ENCODE measurements at places on chromosomes 16 and 17.

DNA sequence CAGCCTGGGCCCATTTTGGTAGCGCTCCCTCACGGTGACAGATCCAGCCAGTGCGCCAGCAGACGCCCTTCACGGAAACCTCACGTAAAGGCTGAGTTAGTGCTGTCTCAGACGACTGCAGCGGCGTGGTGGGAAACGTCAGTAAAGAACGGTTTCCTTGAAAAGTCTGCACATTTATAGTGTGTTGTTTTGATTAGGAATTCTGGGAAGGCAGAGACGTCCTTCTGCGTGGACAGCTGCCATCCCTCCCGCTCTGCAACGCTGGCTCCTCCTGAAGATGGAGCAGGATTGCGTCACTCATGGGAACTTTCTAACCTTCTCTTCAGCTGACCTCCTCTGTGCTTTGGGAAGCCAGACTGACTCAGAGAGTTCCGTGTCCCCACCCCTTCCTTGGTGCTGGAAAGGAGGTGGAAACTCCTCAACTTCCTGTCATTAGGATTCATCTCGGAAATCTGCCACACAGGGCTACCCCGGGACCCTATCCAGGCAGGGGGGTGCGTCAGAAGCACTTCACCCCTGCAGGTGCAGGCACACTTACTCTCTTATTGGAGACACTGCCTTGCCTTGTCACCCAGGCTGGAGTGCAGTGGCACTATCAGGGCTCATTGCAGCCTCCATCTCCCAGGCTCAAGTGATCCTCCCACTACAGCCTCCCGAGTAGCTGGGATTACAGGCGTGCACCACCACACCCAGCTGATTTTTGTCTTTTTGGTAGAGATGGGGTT is 24.3 kb upstream of the CRISPLD2 start:
- no peak for DNase-seq

GRCh38 chr16:22886927-22887326 is 73.0 kb downstream of the HS3ST2 start:
- DNase-seq = no peak

GRCh38 chr16:85627089-85627488 is 14.0 kb downstream of the GSE1 start:
- no peak for DNase-seq

DNA sequence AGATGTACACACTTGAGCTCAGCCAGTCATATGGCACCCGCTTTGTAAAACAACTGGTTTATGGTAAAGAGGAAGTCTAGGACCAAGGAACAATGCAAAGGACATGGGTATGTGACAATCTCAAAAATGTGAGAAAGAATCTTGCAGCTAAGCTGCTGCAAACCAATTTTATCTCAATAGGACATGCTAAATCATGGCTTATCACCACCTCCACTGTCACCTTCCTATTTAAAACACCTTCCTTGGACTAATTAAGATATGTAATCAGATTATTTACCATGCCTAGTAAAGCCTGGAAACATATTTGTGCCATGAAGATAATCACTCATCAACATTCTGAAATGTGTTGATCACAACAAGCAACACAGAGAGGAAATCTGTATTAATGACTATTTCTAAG is 622.7 kb downstream of the CDH11 start:
- DNase-seq = no peak

DNA sequence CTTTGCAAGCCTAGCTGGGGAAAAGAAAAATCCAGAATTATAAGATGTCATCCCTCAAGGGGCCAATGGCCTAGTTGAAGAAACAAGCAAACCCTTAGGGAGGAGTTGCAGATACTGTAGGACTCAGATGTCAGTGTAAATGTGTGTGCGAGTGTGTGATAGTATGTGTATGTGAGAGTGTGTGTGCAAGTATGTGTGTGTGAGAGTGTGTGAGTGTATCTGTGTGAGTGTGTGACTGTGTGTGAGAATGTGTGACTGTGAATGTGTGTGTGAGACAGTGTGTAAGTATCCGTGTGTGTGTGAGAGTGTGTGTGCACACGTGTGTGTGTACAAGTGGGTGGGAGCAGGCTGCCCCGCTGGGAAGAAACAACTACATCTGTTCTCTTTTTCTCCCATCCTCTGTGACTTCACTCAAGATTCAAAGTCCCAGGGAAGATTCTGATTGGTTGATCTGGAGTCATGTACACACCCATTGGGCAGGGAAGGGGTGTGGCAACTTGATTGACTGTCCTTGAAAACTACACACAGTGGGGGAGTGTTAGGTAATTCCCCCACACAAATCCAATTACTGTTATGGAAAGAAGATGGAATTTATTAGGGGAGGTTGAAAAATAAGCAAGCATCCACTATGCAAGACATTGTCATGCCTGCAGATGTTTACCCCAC is 40.7 kb downstream of the IRX3 start:
- no peak for DNase-seq

DNA sequence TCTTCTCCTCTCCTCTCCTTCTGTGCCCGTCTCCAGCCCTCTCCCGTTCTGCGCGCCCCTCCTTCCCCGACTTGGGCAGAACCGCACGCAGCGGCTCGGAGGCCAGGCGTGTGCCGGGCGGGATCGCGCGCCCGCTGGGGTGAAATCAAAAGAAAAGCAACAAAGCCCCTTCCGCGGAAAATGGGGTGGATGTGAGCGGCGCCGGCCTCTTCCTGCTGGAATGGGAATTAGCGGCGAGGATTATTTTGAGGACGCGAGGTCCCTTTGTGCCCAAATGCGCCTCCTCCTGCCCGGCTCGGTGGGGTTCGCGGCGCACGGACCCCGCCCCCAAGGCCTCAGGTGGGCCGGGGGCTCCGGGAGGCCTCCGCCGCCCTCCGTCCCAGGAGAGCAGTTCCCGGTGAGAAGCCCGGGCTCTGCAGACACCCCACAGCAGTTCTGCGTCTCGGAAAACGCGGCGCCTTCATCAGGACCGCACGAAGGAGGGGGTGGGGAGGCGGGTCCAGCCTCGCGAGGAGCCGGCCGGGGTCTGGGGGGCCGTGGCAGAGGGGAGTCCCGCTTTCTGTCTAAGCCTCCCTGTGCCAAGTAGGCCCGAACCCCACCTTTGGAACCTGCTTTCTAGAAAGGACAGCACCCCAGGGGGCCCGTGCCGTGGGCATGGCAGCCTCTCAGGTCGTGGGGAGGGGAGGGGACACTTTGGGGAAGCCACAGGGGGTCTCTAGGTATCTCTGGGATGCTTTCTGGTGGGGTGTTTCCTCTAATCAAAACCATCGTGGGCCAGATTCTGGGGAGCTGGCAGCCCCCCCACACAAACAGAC is 91.0 kb upstream of the CBX4 start:
- no peak for DNase-seq

- DNase-seq = no peak
Measured at GRCh38 chr16:67389911-67390815, 3.1 kb downstream of the TPPP3 start.

GRCh38 chr17:9403257-9403656 is 172.4 kb downstream of the STX8 start:
- DNase-seq = no peak

DNA sequence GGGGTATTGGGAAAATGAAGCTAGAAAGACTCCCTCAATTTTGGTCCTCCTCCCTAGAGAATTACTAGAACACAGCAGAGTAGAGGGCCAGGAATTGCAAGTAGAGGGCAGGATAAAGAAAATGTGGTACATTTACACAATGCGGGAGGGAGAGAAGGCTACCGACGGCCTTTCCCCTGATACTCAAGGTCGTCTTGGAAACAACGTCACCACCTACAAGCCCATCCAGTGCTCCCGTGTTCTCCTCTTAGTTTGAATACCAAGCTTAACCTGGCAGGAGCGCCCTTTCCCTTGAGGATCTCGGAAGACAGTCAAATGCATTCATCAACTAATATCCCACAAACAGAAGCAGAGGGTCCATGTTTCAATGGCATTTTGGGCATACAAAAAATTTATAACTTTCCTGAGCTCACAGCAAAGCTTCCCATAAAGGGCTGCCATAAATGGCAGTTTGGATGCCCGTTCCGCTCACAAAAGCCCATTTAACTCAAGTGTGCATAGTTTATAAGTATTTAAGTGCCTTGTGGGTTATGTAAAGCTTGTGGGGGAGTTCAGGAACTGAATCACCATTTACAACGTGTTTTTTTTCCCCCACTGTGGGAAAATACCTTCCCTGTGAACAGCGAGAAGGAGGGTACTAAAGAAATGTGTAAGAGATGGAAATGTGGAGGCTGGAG is 414.6 kb downstream of the SLC39A11 start:
- no peak for DNase-seq

GRCh38 chr16:57518520-57518919 is 17.9 kb downstream of the CCDC102A start:
- no peak for DNase-seq

DNA sequence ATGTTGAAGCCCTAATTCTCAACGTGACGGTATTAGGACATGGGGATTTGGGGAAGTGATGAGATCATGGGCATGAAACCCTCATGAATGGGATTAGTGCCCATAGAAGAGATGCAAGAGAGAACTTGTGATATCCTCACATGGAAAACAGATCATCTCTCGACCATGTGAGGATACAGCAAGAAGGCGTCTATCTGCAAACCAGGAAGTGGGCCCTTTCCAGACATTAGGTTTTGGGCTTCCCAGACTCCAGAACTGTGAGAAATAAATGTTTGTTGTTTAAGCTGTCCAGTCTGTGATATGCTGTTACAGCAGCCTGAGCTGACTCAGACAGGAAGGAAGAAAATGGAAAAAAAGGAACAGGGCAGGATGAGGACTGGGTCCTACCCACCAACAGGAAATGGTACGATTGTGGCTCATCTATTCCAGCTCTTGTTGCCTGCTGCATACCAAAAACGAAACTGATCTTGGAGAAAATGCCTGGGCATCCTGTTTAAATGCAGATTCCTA is 21.9 kb upstream of the SSTR2 start:
- DNase-seq = no peak

GRCh38 chr16:79062821-79063220 is 537.7 kb downstream of the MAF start:
- DNase-seq = no peak

DNA sequence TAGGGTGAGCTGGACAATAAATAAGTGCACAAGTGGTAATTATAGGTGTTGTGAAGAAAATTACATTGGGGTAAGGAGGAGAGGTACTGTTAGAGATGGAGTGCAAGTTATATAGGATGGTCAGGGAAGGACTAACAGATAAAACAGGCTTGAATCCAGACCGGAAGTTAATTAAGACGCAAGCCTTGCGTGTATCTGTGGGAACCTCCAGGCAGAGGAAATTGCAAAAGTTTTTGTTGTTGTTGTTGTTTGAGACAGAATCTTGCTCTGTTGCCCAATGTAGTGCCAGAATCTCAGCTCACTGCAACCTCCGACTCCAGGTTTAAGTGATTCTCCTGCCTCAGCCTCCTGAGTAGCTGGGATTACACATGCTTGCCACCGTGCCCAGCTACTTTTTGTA is 2.4 kb upstream of the ZNF18 start:
- no peak for DNase-seq

DNA sequence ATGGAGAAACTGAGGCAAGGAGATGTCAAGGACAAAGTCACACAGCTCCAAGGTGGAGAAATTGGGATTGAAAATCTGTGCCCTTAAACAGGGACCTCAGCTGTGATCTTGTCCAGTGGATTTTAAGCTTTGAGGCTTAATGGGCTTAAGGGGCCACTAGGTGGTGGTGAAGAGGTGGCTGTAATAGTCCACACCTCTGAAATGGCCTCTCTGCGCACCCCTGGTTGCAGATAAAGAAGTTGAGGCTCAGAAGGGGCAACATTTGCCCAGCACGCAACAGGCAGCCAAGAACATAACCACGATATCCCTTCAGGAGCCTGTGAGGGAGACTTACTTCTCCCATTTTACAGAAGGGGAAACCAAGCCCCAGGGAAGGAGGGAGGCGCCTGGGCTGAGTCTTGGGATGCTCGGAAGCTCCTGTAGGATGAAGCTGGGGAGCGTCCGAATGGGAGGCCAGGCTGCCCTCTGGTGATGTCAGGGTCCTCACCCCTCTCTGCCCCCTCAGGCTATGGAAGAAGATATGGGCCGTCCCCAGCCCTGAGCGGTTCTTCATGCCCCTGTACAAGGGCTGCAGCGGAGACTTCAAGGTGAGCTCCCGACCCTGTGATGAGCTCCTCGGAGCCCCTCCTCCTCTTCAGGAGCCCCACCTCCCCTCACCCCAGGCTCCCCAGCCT is 43.7 kb downstream of the IL21R start:
- DNase-seq = no peak

DNA sequence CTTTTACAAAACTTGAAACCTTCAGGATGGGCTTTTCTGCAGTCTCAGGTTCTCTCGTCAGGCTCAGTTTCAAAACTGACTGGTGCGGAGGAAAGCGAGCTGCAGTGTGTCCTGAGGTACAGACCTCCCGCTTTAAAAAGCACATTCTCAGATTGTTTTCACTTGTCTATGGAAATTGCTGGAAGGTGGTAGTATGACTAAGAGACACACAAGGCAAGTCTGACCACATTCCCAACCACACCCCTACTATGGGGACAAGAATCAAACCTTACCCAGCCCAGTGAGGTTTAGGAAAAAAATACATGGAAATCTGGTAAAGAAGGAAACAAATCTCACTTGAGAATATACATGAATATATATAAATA is 18.2 kb downstream of the SRP68 start:
- DNase-seq = no peak

GRCh38 chr17:76972046-76972641 is 103.9 kb downstream of the MGAT5B start:
- DNase-seq = peak; percentile 28

- no peak for DNase-seq
Measured at GRCh38 chr16:2950773-2951172, 13.3 kb upstream of the KREMEN2 start.

GRCh38 chr16:4937782-4938682 is 1.1 kb upstream of the PPL start:
- no peak for DNase-seq

DNA sequence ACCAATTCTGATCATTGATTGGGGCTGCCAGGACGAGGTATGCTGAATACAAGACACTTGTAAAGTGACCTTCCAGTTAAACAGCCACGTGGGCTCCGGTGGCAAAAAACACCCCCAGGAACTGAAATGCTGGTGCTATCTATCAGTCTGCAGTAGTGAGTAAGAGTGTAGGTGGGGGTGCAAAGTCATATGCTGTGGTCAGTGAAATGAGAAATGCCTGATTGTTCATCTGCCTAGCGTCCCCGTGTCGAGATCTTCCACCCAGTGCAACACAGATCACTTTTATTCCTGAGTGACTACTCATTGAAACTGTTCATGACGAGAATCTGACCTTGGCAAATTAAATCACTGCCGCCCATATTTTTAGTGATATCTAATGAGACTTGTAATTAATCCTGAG is 806.5 kb upstream of the GOT2 start:
- no peak for DNase-seq

- no peak for DNase-seq
Measured at GRCh38 chr16:68309799-68310198, 947 bp downstream of the SLC7A6OS start.

- peak; percentile 25 for DNase-seq
Measured at GRCh38 chr17:71118039-71118438, 948.7 kb downstream of the KCNJ2 start.

GRCh38 chr17:16886655-16887322 is 85.1 kb downstream of the TNFRSF13B start:
- no peak for DNase-seq
